H7 (cell line): ENCODE measurements at places on chromosomes 16 and 17. TPM values are rescaled to one million over a fixed set of nuclear protein-coding genes. Genes with fewer than 3 reads are reported as not detected.

DNA sequence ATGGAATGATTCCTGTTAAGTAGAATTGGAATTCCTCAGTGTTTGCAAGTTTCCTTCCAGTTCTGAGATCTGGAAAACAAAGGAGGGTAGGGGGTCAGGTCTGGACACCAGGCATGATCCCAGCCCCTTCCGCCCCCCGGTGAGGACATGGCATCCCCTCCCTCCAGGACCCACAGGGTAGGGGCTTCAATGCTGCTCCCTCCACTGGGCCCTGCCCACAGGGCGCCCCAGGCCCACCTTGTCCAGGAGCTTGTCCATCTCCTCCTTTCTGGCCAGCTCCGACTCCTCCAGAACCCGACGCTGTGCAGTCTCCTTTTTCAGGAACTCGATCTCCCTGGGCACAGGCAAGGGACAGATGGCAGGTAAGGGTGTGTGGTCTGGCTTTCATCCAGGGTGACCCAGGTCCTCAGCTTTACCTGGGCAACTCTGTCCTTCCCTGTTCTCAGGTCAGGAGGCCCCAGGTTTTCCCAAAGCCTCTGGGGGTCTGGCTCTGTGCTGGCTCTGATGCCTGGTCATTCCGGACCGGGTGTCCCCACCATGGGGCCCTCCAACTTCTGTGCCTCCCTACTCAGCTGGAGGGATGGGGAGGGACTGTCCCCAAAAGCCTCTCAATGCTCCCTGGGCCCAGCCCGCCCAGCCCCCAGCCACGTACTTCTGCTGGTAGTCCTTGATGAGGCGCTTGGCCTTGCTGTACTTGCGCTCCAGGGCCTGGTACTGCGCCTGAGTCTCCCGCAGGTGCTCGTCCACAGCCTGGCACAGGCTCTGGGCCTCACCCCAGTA lies 5.5 kb upstream of the SAMD14 start:
- no peak for DNase-seq

C1QTNF8 gene
- total RNA-seq, result not detected in 2 replicates

DNA sequence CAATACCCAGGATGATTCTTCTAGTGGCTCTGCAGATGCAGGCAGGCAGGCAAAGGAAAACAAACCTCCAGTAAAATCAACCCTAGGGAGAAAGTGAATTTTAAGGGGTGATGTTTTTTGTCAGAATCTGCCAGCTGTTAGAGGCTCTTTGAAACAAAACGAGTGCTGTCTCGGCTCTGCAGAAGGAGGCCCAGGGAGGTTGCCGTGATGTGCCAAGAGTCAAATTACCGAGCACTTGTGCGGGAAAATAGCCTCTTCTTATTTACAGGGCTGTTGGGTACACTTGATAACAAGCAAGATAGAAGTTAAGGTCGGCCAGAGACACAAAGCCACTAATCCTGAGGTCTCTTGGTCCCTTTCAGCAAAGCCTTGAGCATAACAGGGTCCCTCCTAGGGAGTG lies 68.9 kb upstream of the EEF2KMT start:
- DNase-seq, result no peak

- no peak for DNase-seq
Observed at GRCh38 chr17:17957584-17957916, 14.7 kb downstream of the TOM1L2 start.

DNA sequence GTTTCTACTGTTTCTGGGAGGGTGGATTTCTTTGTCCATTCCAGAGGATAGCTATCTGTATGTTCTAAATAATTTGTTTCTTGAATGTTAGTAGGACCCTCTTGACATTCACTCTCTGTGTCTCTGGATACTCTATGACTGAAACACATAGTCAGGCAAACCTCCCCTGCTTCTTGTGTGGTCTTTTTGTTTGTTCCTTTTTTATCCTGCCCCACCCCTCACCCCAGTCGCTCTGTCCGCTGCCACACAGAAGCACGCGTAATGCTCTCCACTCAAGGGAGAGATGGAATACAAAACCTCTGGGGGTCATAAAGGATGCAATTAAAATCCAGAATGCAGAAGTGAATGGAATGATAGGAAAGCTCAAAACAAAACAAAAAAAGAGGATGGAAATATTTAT lies 253.1 kb downstream of the RBFOX1 start:
- DNase-seq, result no peak

DNA sequence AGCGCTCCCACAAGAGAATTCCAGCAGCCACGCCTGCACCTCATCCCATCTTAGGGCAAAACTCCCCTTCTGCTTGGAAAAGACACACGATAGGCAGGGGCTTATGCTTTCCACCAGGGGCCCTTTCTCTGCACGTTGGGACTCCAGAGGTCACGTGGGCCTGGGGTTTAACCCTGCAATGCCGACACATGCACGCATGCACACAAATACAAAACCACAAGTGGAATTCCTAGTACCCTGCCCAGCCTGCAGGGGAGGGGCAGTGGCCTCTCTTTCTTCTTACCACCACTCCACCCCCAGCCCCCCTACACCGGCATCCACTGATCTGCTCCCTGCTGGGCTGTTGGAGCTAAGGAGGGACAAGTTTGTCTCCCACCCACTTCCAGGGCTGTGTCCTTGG lies 16.8 kb upstream of the CCDC182 start:
- DNase-seq, result no peak

GRCh38 chr16:21242756-21243155 lies 9.3 kb downstream of the ANKS4B start:
- no peak for DNase-seq

DNA sequence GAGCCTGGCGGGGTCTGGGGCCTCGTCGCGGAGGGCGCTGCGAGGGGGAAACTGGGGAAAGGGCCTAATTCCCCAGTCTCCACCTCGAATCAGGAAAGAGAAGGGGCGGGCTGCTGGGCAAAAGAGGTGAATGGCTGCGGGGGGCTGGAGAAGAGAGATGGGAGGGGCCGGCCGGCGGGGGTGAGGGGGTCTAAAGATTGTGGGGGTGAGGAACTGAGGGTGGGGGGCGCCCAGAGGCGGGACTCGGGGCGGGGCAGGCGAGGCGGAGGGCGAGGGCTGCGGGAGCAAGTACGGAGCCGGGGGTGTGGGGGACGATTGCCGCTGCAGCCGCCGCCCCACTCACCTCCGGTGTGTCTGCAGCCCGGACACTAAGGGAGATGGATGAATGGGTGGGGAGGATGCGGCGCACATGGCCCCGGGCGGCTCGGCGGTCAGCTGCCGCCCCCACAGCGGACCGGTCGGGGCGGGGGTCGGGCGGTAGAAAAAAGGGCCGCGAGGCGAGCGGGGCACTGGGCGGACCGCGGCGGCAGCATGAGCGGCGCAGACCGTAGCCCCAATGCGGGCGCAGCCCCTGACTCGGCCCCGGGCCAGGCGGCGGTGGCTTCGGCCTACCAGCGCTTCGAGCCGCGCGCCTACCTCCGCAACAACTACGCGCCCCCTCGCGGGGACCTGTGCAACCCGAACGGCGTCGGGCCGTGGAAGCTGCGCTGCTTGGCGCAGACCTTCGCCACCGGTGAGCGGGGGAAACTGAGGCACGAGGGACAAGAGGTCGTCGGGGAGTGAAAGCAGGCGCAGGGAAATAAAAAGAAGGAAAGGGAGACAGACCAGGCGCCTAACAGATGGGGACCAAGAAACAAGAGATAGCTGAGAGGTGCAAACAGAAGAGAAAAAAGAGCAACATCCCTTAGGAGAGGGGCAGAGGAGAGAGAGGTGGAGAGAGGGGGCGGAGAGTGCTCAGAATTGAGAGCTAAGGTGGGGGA lies at the start of gene PNMT:
TSS of gene PNMT (plus strand) at position 509 of the 980 bp plus-strand sequence. CDS start at position 532, 23 bp downstream.
- DNase-seq, result peak; percentile 95

HID1 gene
- 2.1 and 7.8 TPM in 2 replicates for total RNA-seq

KRTAP4-3 gene
- total RNA-seq, result not detected in 2 replicates

PYY gene
- total RNA-seq, result 0.67 and 1.8 TPM in 2 replicates

DNA sequence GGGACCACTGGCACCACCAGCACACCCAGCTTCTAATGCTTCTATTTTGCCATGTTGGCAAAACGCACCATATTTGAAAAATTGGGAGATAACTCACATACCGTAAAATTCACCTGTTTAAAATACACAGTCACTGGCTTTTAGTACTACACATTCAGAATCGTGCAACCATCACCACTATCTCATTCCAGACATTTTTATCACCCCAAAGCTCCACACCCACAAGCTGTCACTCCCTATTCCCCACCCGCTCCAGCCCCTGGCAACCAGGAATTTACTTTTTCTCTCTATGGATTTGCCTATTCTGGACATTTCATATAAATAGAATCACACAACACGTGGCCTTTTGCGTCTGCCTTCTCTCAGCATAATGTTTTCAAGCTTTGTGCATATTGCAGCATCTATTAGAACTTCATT lies 25.0 kb downstream of the PPL start:
- no peak for DNase-seq

DNA sequence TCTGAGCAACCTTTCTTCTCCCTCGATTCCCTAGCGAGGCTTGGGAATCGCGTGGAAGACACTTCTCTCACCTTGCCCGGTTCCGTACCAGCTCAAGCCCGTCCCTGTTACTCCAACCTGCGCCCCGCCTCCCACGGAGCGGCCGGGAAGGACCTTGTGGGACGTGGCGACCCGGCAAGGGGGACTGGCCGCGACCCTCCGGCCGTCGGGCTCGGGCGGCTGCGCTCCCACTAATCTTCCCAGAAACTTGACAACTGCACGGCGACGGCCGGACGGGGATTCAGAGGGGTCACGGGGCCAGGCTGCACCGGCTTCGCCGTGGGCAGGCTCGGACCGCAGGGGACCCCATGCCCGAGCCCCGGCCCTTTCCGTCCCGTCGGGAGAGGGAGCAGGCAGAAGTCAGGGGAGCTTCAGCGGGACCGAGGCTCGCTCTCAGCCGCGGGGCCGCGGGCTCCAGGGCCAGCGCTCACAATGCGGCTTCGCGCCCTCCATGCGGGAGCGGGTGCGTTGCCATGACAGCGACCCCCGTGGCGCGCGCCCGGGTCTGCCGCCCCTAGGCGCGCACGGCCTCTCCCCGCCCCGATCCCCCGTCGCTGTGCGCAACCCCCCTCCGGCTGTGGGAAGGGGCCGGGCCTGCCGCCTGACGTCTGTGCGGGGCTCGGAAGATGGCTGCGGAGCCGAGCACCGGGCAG lies at the start of gene SGSM2:
TSS of gene SGSM2 (plus strand) at position 650 of the 692 bp plus-strand sequence. CDS start 188 bp downstream, outside the sequence.
- DNase-seq, result peak; percentile 90

- no peak for DNase-seq
Observed at GRCh38 chr17:71342737-71343136, 778.1 kb upstream of the SOX9 start.

CCT6B gene
- 0.48 and 2.3 TPM in 2 replicates for total RNA-seq

NPB gene
- total RNA-seq, result 0.85 and 0.94 TPM in 2 replicates

SGSH gene
- total RNA-seq, result 10.2 and 12.5 TPM in 2 replicates

DNA sequence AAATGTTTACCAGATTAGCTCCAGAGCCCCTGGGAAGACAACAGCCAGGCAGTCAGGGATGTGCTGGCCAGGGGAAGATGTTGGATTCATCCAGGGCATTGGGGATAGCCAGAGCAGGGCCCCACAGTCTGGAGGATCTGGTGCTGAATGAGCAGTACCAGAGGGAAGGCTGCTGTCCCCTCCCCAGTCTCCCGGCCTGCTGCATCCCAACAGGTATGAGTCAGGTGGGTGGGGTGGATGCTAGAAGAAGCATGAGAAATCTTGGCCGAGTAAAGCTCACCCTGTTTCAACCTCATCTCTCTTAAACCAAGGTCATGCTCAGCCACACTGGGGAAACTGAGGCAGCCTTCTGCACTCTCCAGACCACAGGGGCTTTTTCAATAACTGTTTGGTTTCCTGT lies 71.9 kb upstream of the SEC14L1 start:
- DNase-seq, result no peak

GRCh38 chr17:81240761-81241160 lies 1.6 kb downstream of the NDUFAF8 start:
- DNase-seq, result no peak

RUNDC3A gene
- total RNA-seq, result 5.1 and 5.7 TPM in 2 replicates

DNA sequence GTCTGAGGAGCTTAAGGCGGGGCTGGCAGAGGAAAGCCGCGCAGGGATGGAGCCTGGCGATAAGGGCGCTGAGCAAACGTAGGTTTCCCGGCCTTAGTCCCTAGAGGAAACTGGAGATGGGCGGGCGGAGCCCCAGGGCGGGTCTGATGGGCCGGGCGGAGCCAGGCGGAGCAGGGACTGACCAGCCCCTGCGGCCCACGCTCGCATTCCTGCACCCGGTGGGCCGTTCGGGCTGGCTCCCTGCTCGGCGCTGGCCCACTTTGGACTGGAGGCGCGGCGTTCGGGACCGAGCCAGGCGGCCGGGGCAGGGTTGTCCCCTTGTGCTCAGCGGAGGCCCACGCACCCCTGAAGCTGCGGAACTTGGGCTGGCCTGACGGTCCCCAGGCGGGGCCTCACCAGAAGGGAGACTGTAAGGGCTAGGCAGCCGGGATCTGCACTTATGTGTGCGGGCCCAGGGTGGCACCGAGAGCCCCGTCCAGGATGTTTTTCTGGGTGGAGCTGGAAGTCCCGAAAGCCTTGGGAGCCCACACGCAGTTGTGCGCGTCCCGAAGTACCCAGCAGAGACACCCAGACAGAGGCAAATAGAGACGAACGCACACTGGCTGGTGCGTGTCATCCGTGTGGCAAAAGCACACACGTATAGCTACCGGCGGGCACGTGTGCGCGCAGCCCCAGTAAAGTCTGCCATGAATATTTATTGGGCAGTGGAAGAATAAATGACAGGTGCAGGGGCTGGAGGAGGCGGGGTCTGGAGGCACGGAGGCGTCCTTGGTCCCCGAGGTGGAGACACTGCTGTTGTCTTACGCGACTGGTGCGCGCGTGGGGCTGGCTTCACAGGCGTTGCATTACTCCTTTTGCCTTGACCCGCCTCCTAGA lies 1.4 kb downstream of the PYDC1 start:
- DNase-seq, result peak; percentile 99

- DNase-seq, result peak; percentile 77
Observed at GRCh38 chr17:36705874-36706731, 104.7 kb downstream of the MRM1 start.

GRCh38 chr17:82844796-82845162 lies 5.0 kb upstream of the ZNF750 start:
- DNase-seq, result no peak

DNA sequence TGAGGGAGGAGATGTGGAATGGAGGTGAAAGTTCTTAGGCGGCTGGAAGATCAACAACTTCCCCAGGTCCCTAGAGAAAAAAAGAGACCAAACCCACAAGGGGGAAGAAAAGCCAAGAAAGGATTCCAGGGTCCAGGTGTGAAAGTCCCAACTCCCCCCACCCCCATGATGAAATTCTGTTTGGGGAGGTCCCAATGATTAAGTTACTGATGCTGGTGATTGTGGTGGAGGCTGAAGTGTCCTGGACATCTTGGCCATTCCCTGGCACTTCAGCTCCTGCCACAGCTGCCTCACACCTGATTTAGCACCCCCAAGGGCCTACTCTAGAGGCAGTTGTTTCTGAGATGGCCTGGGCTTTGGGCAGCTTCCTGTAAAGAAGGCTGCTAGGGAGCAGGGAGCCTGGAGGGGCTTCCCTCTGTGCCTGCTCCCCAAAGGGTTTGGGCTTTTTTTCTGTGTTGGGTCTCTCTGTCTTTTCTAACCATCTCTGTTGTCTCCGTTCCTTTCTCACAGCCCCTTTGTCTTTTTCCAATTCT lies 13.1 kb downstream of the HOXB4 start:
- DNase-seq, result no peak

ALOXE3 gene
- total RNA-seq, result not detected in 2 replicates

- DNase-seq, result no peak
Observed at GRCh38 chr17:83203472-83204221, 124.2 kb downstream of the METRNL start.

PERCC1 gene
- total RNA-seq, result not detected in 2 replicates

GRCh38 chr16:85991425-85991824 lies 92.5 kb downstream of the IRF8 start:
- DNase-seq, result no peak

RNF227 gene
- total RNA-seq, result 0.17 and 2.0 TPM in 2 replicates

- no peak for DNase-seq
Observed at GRCh38 chr17:67672592-67673335, 45.0 kb upstream of the NOL11 start.

GRCh38 chr16:89361751-89362539 lies 128.4 kb downstream of the ANKRD11 start:
- DNase-seq, result no peak

GRCh38 chr16:69762814-69763598 lies 874 bp downstream of the WWP2 start:
- DNase-seq, result no peak
